ENCODE measurements at places on chromosomes 7 and 10. TPM values are rescaled to one million over a fixed set of nuclear protein-coding genes. Genes with fewer than 3 reads are reported as not detected.

The MGAM2 gene
- not detected for total RNA-seq

The C10orf105 gene
- total RNA-seq = 0.08 TPM

The GRID2IP gene
- 0.49 TPM for total RNA-seq

The MLXIPL gene
- 12.0 TPM for total RNA-seq

The ECD gene
- total RNA-seq = 29.8 TPM

The CDC14C gene
- not detected for total RNA-seq

The CPN1 gene
- not detected for total RNA-seq

The CCDC3 gene
- 56.0 TPM for total RNA-seq

The SORCS3 gene
- total RNA-seq = 0.15 TPM

The AGMO gene
- 0.22 TPM for total RNA-seq

The RPEL1 gene
- total RNA-seq = not detected

The STX1A gene
- total RNA-seq = 2.9 TPM

The TMEM236 gene
- 0.95 TPM for total RNA-seq

The DYNC1I1 gene
- 4.1 TPM for total RNA-seq

The ANKRD7 gene
- 0.49 TPM for total RNA-seq

The DNAH11 gene
- total RNA-seq = 10.0 TPM

The AS3MT gene
- 1.8 TPM for total RNA-seq

The ADGRA1 gene
- total RNA-seq = not detected
